Lung microvascular endothelial cell (primary cell): ENCODE measurements at places on chromosomes 11 and 22.
A peak's percentile ranks its signal among the peaks of the same experiment; 100 is the strongest.

GRCh38 chr11:123546515-123546914 lies 107.9 kb downstream of the SCN3B start:
- DNase-seq: no peak

DNA sequence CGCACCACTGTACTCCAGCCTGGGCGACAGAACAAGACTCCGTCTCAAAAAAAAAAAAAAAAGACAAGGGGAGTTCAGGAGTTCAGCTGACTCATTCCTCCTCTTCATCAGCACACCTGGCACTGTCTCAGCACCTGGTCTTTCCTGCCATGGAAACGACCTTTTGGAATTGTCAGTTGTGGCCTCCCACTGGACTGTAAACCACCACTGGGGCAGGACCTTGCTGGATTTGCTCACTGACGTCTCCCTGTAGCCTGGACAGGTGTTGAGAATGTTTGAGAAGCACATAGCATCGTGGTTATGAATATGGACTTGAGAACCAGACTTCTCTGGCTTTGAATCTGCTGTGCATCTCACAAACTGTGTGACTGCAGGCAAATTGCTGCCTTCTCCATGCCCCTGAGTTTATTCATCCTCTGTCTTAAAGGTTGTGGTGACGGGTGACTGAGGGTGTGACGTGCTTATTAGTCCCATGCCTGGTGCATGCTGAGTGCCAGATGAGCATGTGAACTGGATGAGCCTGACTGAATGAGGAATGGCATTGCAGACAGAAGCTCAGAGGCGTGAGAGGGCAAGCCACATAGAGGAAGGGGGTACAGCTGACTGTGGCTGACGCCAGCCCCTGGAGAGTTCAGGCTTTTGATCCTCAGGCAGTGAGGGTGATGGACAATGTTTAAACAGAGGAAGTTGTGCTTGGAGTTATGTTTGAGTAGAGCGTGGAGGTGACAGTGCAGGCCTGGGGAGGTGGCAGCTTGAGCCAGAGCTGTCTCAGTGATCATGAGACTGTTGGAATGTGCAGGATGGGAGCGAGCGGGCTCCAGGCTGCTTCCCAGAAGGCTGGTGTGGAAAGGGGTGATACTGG lies 12.7 kb downstream of the TOM1 start:
- peak; percentile 66 for DNase-seq

DNA sequence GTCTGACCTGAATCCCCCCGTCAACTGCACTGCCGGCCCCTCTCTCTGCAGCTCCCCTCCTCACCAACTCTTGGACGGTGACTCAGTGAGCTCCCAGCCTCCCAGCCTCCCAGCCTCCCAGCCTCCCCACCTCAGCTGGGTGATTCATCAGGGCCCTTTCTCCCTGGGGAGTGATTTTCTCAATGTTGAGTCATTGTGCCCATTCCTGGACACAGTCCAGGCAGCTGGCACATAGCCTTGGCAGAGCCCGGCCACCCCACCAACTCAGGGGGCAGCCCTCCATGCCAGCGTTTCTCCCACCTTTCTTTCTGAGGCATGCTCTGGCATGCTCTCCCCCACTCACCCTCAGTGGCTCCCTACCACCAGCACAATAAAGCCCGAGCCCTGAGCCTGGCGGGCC lies 30.7 kb downstream of the PDE2A start:
- DNase-seq: peak; percentile 44

DNA sequence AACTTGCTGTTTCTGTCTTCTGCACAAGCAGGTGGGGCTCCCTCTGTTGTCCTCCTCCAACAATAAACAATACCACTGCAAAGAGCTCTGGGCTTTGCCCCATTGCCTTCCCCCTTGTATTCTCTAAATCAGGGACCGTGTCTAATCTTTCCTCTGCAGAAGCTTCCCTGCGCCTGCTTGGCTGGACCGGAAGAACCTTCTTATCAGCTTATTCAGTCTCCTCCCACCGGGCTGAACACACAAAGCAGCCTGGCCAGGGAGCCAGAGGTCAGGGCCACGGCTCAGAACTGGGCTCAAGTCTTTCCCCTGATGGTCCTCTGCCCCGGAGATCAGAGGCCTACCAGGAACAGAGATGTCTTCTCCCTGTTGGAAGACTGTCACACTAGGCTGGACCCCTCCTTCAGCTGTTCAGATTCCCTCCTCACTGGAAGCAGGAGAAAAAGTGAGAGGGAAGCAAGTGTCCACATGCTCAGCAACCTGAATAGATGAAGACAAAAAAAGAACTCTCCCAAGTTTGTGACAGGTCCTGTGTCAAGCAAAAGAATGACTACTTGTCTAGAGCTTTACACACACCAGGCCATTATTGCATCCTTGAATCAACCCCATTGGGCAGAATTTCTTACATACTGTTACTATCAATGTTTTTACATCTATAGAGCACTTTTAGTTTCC lies 63.7 kb downstream of the RAB30 start:
- DNase-seq: peak; percentile 41

- DNase-seq: no peak
These were observed 123.8 kb downstream of the MICAL2 start for GRCh38 chr11:12234221-12234620.

- no peak for DNase-seq
These were observed 38.0 kb upstream of the JAM3 start for GRCh38 chr11:134030853-134031252.

- no peak for DNase-seq
These were observed 71.0 kb upstream of the KIRREL3 start for GRCh38 chr11:127071606-127072005.

- no peak for DNase-seq
These were observed 773 bp upstream of the PATL1 start for GRCh38 chr11:59669611-59670009.

DNA sequence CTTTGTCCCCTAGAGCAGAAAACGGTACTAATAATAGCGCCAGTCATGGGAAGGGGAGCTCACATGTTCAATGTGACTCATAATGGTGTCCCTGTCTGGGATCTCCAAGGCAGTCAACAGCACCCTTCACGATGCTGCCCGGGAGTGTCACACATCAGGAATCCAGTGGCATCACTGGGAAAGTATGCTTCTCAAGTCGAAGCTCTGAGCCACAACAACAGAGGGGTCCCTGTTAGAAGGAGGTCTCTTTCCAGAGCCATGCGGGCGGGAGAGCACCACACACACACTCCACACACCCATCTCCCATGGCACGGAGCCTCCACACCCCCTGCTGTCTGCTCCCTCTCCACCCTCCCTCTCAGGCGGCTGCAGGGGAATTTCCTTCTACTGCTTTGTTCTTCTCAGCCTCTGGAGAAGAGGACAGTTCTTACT lies 119.7 kb downstream of the ETS1 start:
- peak; percentile 94 for DNase-seq

- DNase-seq: peak; percentile 98
These were observed 66.9 kb downstream of the RBFOX2 start for GRCh38 chr22:35961480-35962295.

DNA sequence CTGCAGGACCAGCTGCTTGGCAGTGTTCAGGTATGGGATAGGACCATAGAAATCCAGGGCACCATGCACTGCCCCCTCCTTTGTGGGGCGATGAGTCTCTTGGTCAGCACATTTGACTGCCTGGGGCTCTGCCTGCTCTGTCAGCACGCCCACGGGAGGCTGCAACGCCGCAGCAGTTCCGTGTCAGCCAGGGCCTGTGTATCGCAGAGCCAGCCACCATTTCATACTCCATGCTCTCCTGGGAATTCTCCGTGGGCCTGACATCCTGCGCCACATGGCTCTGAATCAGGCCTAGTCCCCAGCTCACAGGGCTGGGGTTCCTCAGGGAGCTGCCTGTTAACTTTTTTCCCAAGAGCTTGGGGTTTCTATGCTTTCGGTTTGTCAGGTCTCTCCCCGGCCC lies 16.9 kb upstream of the RELT start:
- no peak for DNase-seq

DNA sequence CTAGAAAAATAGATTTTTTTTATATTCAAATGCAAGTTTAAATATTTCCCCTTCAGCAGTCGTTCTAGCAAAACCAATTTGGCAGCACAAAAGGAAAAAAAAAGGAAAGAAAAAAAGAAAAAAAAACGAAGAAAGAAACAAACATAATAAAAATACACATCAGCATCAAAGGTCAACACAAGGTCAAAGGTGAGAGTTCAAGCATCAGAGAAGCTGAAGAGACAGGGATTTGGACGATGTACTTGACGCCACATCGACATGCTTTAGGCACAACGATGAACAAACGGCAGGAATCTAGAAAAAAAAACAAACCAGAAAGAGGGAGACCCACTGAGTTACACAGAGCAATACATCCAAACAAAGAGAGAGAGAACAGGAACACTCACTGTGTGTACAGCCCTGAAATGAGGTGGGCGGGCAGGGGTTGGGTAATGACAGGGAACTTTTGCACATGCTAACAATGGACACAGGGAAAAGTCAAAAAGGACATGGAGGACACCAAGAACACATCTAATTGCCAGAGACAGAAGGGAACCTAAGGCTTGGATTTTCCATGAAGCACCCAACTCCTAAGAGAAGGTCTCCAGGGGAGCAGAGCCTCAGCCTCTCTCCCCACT lies 19.8 kb upstream of the RAPSN start:
- DNase-seq: no peak
